ENCODE measurements at places on chromosomes 1 and 21. TPM values are rescaled to one million over a fixed set of nuclear protein-coding genes. Genes with fewer than 3 reads are reported as not detected.

GRCh38 chr1:81437649-81438048 lies 363.1 kb upstream of the ADGRL2 start:
- H3K36me3 ChIP-seq = no peaks in the 10 kb centered on the region
- peaks cover 2% of the 10 kb centered on the region for H3K27me3 ChIP-seq
- no peak for DNase-seq
- no peaks in the 10 kb centered on the region for H3K4me1 ChIP-seq
- H3K27ac ChIP-seq = no peak overlapping the region

GRCh38 chr1:220516014-220516721 lies 11.8 kb upstream of the MARK1 start:
- H3K27me3 ChIP-seq = peaks cover 26% of the 10 kb centered on the region
- no peak overlapping the region for H3K4me3 ChIP-seq
- no peaks in the 10 kb centered on the region for H3K4me1 ChIP-seq
- no peaks in the 10 kb centered on the region for H3K36me3 ChIP-seq
- H3K27ac ChIP-seq = no peak overlapping the region

GRCh38 chr1:36765785-36766300 lies 268.5 kb downstream of the GRIK3 start:
- no peak overlapping the region for H3K4me3 ChIP-seq
- H3K27me3 ChIP-seq = peaks cover 15% of the 10 kb centered on the region
- no peak overlapping the region for H3K27ac ChIP-seq
- H3K4me1 ChIP-seq = no peaks in the 10 kb centered on the region
- no peak for DNase-seq

GRCh38 chr1:243428617-243429342 lies 172.9 kb downstream of the SDCCAG8 start:
- H3K36me3 ChIP-seq = peaks cover 23% of the 10 kb centered on the region
- H3K27ac ChIP-seq = no peak overlapping the region
- H3K4me1 ChIP-seq = no peaks in the 10 kb centered on the region
- H3K4me3 ChIP-seq = no peak overlapping the region
- no peak for DNase-seq

DNA sequence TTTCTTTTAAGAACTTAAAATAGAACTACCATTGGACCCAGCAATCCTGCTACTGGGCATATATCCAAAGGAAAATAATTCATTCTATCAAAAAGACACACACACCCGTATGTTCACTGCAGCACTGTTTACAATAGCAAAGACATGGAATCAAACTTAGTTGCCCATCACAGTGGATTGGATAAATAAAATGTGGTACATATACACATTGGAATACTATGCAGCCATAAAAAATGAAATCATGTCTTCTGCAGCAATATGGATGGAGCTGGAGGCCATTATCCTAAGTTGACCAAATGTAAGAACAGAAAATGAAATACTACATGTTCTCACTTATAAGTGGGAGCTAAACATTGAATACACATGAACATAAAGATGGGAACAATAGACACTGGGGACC lies 585.3 kb upstream of the USP24 start:
- DNase-seq = no peak
- no peaks in the 10 kb centered on the region for H3K36me3 ChIP-seq
- H3K27ac ChIP-seq = no peak overlapping the region
- H3K27me3 ChIP-seq = peaks cover under 1% of the 10 kb centered on the region
- no peaks in the 10 kb centered on the region for H3K4me1 ChIP-seq

S100A7 gene
- total RNA-seq = not detected

- H3K4me3 ChIP-seq = no peak overlapping the region
- H3K27ac ChIP-seq = no peak overlapping the region
- no peaks in the 10 kb centered on the region for H3K36me3 ChIP-seq
- peaks cover 22% of the 10 kb centered on the region for H3K27me3 ChIP-seq
- DNase-seq = no peak
- H3K4me1 ChIP-seq = no peaks in the 10 kb centered on the region
Measured at GRCh38 chr1:158355773-158356285, 2.1 kb downstream of the CD1E start.

SPATA45 gene
- not detected for total RNA-seq

HIVEP3 gene
- total RNA-seq = 13.2 TPM

DNA sequence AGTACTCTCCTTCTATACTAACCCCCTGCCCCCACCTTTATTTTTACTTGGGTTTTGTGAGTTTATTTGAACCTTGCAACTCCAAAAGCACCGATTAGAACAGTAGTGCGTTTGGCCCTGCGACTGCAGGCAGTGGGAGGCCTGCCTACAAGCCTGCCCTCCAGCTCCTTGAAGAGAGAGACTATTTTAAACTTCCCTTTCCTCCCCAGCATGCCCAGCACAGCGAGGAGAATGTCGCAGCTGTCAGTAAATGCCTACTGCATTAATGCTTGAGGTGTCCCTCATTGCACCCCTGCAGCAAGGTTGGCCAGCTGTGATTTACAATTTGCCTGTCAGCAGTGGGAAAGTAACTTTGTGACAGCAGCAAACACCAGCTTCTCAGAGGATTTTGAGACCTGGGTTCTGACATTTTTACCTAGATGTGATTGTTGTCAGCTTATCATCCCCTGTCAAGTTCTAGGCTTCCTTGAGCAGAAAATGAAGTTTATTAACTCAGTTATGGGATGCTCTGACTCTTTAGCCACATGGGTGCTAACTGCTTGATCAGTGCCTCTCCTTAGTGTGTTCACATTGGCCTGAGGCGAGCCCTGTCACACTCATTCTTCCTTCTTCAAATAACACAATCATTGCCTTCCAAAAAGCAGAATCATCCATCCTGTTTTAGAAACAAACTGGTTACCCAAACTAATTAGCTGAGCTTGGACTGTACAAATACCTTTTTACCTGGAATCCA lies 170.6 kb downstream of the PDE4B start:
- no peaks in the 10 kb centered on the region for H3K4me1 ChIP-seq
- no peaks in the 10 kb centered on the region for H3K27me3 ChIP-seq
- no peaks in the 10 kb centered on the region for H3K36me3 ChIP-seq

TDRD10 gene
- total RNA-seq = not detected

Measured in activated naive CD4-positive, alpha-beta T cell treated with anti-CD3 and anti-CD28 coated beads for 36 hours (primary cell).